Aorta (tissue), 5 donors: ENCODE measurements at places on chromosomes 7 and 10. TPM values are rescaled to one million over a fixed set of nuclear protein-coding genes. Genes with fewer than 3 reads are reported as not detected.

The ERV3-1 gene
- 1.5 TPM for polyA plus RNA-seq

- no peak for DNase-seq
These were observed 128.0 kb downstream of the ELAPOR2 start for GRCh38 chr7:86931439-86931838.

DNA sequence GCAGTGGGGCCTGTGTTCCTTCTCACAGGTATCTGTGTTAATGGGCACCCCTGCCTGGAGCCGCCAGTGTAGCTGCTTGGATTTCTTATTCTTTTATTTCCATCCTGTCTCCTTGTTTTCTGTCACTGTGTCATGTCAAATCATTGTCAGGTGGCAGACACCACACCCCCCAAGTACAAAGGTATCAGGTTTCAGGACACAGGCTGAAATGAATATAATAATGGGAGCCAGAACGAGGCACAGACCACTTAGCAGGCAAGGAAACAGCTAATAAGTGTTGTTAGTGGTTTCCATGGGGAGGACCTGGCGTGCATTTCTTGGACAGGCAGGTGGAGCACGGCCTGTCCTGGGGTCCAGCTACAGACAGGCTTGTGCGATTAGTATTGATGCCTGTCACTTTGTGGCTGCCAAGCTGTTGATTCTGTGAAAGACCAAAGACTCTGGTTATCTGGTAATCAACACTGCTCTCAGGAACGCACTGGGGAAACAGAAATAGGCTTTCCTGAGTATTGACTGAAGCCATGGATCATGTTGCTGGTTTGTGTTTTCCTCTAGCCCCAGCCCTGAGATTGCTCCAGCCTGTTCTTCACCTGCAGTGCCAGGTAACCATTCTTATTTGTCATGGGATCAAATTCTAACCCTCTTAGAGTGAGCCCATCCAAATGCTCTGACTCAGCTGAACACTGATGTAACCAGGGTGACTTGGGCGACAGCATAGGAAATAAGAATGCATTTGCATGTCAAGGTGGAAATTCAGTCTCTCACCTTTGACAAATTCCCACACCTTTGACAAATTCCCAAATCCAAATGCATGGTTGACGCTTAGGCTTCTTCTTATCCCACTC lies 1002.0 kb downstream of the LRMDA start:
- DNase-seq: no peak

DNA sequence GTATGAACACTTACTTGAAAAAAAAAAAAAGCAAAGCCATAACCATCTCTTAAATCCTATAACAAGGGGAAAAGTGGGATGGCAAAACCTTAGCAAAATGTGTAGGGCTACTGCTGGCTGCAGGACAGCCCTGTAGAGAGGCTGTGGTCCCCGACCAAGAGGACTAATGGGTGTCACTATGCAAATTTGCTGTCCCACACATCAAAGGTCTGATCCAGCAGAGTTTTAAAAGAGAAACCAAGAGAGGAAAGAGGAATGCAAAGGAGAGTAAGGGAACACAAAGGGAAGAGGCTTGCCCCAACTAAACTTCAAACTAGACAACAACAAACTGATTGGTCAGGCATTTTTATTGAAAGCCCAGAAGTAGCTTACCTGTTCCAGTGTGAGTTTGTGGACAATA lies 3.1 kb upstream of the ZNRF2 start:
- DNase-seq: no peak

- no peak for DNase-seq
These were observed 52.6 kb downstream of the CHST3 start for GRCh38 chr10:72016608-72017300.

DNA sequence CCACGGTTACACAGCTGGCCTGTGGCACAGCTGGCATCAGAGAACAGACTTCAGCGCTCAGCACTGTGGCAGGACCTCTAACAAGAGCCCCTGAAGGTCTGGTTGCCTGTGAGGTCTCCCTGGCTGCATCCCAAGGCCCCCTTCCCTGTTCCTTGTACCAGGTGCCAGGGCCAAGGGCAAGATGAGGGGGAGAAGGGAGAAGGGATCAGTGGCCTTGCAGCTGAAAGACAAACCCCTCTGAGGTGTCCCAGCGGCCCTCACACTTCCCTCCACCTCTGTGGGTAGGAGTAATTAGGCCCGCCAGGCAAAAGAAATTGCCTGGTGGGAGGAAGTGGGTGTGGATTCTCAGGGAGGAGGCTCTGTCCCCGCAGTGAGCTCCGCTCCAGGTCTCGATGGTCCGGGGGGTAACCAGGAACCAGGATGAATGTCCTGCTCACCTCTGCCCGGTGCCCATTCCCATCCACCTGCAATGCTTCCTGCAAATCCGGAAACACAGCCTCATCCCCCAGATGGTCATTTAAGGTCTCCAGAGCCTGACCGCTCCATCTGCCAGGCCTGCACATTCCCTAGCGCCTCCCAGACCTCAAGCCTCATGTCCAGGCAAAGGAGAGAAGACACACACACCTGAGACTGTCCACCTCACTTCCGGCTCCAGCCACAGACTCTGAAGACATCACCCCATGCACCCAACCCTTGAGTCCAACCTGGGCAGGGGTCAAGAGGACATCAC lies 22.7 kb downstream of the GRID2IP start:
- DNase-seq: no peak

- DNase-seq: peak; percentile 96
These were observed 6.3 kb upstream of the ZNF736 start for GRCh38 chr7:64307254-64308015.
